ENCODE measurements at places on chromosomes 1 and 21.

DNA sequence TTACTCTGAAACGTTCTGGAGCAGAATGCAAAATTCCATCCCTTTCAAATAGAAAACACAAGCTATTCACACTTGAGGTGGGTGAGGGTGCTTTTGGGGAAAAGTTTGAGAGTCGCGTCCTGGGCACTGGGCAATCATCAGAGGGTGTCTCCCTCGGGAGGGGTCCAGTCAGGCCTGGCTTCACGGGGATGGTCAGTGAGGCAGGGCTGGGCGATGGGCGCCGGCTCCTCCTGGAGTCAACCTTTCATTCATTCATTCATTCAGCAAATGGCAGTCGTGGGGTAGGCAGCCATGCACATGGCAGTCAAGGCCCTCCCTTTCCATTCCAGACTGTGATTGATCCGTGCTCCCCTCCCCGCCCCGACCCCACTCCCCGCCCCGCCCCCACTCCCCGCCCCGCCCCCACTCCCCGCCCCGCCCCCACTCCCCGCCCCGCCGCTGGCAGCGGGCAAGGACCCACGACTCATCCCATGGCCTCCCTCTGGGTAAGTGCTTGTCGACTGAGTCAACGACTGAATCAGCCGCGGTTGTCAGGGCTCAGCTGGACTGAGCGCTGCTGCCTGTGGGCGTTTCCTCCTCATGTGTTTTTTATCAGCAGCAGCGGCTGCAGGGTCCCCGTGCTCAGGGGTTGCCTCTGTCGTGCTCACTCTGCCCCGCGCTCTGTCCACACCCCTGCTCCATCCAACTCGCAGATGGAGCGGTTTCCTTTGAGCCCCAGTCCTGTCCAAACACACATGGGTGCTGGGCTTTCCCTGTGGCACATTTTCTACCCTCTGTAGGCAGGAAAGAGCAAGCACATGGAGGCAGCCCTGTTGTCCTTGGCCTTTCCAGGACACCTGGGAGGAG, 12.5 kb upstream of the SPSB1 start:
- DNase-seq: no peak

GRCh38 chr1:46749921-46750404, 31.0 kb upstream of the EFCAB14 start:
- DNase-seq: no peak

GRCh38 chr21:16796776-16797175, 716.1 kb upstream of the CXADR start:
- no peak for DNase-seq

DNA sequence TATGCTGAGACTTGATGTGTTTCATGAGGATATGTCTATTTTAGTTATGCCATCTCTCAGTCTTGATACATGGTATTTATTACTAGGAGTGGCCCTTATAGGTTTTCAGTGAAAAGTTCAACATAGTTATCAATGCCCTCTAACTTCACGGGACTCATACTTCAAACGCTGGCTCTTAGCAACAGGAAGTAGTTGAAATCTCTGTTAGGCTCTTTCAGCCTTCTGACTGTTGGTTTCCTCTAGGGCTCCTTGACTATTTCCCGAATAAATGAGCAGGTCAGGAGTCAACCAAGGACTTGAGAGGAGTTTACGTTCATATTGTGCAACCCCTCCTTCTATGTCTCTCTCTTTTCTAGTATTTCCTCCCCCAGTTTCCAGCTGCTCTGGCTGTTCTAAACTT, 141.8 kb downstream of the RGS7 start:
- DNase-seq: no peak

GRCh38 chr21:19842601-19843000, 1155.6 kb upstream of the NCAM2 start:
- DNase-seq: no peak

- no peak for DNase-seq
Measured at GRCh38 chr1:45518910-45519309, 2.8 kb downstream of the PRDX1 start.

DNA sequence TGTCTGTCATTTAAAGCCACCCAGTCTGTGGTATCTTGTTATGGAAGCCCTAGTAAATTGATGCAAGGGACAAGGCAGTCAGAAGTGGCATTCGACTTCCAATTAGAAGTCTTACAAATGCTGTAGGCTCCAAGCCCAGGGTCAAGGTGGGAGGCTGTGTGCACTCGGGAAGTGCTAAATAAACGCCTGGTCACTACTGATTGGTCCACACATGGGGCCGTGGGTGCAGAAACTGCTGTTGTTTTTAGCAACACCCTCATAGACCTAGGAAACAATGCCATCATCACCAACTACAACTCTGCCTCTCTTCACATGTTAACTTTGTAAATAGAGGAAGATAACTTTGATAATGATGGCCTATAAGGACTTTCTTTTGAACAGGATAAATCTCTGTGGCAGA, 20.2 kb upstream of the ZBTB21 start:
- no peak for DNase-seq

GRCh38 chr1:6184083-6184783, 4.1 kb upstream of the CHD5 start:
- DNase-seq: no peak

DNA sequence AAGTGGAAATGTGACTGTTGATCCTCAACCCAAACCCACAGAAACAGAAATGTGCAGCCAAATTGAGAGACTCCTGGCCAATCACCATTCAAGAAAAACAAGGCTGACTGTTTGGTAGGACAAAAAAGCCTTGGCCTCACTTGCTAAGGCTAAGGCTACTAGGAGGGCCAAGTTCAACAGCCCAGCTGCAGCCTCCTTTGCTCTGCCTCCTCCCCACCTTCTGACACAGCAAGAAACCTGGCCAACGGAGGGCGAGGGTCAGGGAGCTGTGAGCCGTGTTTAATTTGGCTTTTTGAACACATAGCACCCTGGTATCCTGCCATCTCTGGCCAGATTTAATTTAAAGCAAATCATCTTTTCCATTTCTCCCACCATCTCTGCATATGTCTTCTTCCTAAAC, 165.8 kb upstream of the RAB4A start:
- no peak for DNase-seq

- DNase-seq: no peak
Measured at GRCh38 chr1:218496561-218496960, 151.4 kb downstream of the TGFB2 start.

Measured in GM12891 (cell line).